Large intestine (tissue), 12 donors: ENCODE measurements at places on chromosomes 4 and X. TPM values are rescaled to one million over a fixed set of nuclear protein-coding genes. Genes with fewer than 3 reads are reported as not detected.
A peak's percentile ranks its signal among the peaks of the same experiment; 100 is the strongest.

The GLRA3 gene
- polyA plus RNA-seq: 1.0 TPM

DNA sequence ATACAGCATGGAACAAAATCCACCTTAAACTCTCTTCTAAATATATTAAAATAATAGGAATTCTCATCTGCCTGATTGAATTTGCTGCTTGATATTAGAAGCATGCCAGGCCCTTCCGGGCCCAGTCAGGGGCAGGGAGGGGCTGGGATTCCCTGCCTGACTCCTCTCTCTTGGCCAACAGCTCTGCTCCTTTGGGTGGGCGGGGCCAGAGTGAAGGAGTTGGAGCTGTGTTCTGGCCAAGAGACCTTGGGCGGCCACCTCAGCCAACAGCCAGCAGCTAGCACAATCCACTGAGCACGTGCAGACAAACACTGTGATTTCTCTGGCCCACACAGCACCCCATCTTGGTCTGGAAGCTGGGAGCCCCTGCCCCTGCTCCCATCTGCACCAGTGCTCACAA is 140.3 kb downstream of the PJA1 start:
- no peaks in the 10 kb centered on the region for H3K36me3 ChIP-seq
- H3K27ac ChIP-seq: peak overlapping the region; percentile 38
- peak; percentile 64 for DNase-seq
- H3K27me3 ChIP-seq: no peaks in the 10 kb centered on the region
- no peak overlapping the region for H3K4me3 ChIP-seq

The RASGEF1B gene
- 30.6 TPM for polyA plus RNA-seq

The FAT1 gene
- 186 TPM for polyA plus RNA-seq

GRCh38 chr4:124025000-124025399 is 628.4 kb downstream of the SPRY1 start:
- H3K4me1 ChIP-seq: peaks cover 4% of the 10 kb centered on the region
- no peaks in the 10 kb centered on the region for H3K27me3 ChIP-seq
- DNase-seq: no peak
- no peak overlapping the region for H3K4me3 ChIP-seq
- H3K27ac ChIP-seq: no peak overlapping the region

- H3K27ac ChIP-seq: no peak overlapping the region
- no peaks in the 10 kb centered on the region for H3K4me1 ChIP-seq
- no peak for DNase-seq
- no peaks in the 10 kb centered on the region for H3K27me3 ChIP-seq
- no peaks in the 10 kb centered on the region for H3K36me3 ChIP-seq
Observed at GRCh38 chrX:154990496-154990895, 32.0 kb downstream of the F8 start.

The TKTL2 gene
- 0.01 TPM for polyA plus RNA-seq

DNA sequence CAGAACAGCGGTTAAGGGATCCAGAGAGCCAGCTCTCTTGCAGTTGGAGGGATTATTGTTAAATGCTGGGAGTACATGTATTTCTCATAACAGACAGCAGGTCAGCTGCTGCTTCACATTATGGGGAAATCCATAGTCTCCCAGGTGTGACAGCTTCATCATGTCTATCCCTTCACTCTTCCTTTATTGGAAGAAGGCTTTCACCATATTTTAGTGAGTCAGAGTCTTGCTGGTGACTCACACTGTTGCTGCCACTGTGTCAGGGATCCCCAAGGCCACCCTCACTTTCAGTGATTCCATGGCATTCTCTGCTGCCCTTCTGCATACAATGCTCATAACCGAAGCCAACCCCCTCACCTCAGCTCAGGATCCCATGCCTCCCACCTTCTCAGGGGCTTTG is 32.9 kb upstream of the PAGE5 start:
- no peaks in the 10 kb centered on the region for H3K4me1 ChIP-seq
- H3K27ac ChIP-seq: no peak overlapping the region

GRCh38 chr4:107050525-107051135 is 14.5 kb upstream of the DKK2 start:
- no peak overlapping the region for H3K4me3 ChIP-seq
- no peak for DNase-seq
- no peak overlapping the region for H3K27ac ChIP-seq
- no peaks in the 10 kb centered on the region for H3K4me1 ChIP-seq
- H3K27me3 ChIP-seq: no peaks in the 10 kb centered on the region

The QRFPR gene
- 0.97 TPM for polyA plus RNA-seq

DNA sequence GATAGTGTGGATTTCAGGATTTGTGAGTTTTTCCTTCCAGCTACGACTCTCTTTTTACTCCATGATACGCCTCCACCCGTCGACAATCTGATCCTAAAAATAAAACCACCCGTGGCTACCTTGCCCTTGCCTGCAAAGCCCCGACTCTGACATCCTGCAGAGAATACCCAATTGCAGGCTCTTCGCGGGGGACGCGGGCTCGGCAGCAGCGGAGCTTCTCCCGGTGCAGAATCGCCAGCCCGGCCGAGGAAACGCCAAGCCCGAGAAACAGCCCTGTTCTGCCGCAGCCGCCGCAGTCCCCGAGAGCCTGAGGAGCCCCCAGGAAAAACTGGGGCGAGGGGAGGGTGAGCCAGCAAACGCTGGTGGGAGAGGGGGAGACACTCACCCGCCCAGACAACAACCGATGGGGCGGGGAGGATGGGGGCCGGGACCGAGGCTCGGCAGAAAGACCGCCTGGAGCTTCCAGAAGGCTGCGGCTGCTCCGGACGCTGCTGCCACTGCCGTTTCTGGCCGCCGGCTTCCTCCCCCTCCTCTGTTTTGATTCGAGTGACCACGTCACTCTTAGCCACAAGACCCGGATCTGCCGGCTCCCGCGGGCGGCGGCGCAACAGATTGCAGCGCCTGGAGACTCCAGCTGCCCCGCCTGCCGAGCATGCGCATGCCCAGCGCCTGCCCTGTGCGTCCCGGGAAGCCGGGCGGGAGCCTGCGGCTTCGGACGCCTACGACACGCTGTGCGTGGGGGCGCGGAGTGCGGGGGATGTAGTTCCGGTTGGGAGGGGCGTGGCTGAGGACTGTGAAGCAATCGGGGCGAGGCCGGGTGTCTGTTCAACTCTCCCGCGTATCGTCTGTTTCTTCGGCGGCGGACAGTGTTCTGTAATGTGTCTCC is at the start of gene SMIM14:
Gene SMIM14 (minus strand): TSS at position 512 of the 886 bp plus-strand sequence. CDS start 33,720 bp downstream, outside the sequence.
- peak within 1 kb of the TSS; percentile 91 for H3K27ac ChIP-seq
- H3K36me3 ChIP-seq: no peaks in the 10 kb centered on the region
- H3K4me3 ChIP-seq: peak within 1 kb of the TSS; percentile 97
- H3K27me3 ChIP-seq: no peaks in the 10 kb centered on the region
- peaks cover 6% of the 10 kb centered on the region for H3K4me1 ChIP-seq
- DNase-seq: peak; percentile 99
